ENCODE measurements at places on chromosomes 1 and 21.

- no peak for DNase-seq
Measured at GRCh38 chr1:172674831-172675613, 16.1 kb downstream of the FASLG start.

DNA sequence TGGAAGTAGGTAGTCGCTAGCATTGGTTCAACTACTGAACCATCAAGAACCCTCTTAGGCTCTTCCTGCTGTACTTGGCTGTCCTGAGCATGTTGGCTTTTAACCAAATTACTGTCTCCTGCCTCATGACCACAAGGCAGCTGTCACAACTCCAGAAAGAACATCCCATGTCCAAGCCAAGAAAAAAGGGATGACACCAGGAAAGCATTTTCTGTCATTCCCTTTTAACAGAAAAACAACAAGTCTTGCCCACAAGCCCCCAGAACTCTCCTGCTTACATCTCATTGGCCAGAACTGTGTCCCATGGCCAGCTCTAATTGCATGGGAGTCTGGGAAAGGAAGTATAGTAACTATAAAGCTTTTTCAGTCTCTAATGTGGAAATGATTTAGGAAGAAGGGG lies 2.4 kb upstream of the RNU5D-1 start:
- DNase-seq, result no peak

- no peak for DNase-seq
Measured at GRCh38 chr1:231818337-231818736, 191.7 kb downstream of the DISC1 start.

- no peak for DNase-seq
Measured at GRCh38 chr1:27348861-27349783, 7.3 kb downstream of the SYTL1 start.

- peak; percentile 90 for DNase-seq
Measured at GRCh38 chr1:26169669-26170471, at the start of gene ZNF593. ZNF593 (plus strand) TSS chr1:26169908; CDS start chr1:26169984, 76 bp downstream.

- no peak for DNase-seq
Measured at GRCh38 chr1:76083189-76083588, 8.6 kb downstream of the ST6GALNAC3 start.

DNA sequence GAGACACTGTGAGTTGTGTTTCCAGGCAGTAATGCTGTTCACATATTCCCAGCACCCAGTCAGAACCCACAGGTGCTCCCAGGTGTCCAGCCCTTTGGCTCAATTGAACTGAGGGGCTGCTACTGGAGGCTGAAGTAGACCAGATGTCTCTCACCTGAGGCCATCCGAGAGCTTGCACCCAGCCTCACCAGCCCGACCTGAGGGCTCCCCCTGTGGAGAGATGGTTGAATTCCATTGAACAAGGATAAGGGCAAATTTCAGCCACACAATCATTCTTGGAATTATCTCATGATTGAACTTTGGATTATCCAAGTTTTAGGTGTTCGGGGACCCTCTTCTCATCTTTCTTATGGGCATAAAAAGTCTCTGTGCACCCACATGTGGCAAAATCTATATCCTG lies 52.1 kb downstream of the OBSCN start:
- DNase-seq, result no peak

GRCh38 chr1:232705815-232706575 lies 76.1 kb upstream of the SIPA1L2 start:
- no peak for DNase-seq

DNA sequence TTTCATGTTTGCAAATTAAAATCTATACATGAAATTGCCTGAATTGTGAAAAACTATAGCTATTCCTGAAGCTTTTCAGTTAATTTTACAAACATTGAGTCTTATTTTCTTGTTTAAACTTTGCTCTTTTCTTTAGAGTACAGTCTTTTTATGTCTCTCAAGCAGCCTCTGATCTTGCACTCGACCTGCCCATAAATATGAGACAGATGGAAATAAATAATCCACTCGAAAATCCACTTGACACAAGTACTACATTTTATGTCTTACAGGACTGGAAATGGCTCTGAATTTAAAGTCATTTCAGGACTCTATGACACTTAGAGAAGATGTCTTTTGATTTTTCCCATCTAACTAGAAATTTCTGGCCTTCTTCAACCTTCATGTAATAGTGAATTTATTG lies 283.8 kb downstream of the USP25 start:
- no peak for DNase-seq

GRCh38 chr1:905071-905749 lies 18.5 kb upstream of the SAMD11 start:
- DNase-seq, result peak; percentile 36

- DNase-seq, result no peak
Measured at GRCh38 chr1:209527372-209527771, 56.1 kb upstream of the CAMK1G start.

DNA sequence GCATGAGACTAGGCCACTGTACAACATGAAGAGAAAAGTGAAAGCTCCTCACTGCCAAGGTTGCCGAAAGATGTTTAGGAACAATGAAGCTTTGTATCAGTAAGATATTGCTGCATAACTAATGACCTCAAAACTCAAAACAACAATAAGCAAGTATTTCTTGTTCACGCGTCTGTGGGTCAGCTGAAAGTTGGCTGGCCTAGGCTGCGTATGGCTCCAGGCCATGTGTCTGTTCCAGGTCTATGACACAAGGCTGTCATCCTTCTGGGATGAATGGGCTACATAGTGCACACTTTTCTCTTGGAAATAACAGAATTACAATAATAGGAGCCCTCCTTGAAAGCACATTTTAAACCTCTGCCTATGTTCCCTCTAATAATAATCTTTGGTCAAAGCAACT lies 515.9 kb downstream of the PLPP3 start:
- no peak for DNase-seq

- DNase-seq, result no peak
Measured at GRCh38 chr1:45410850-45411509, 70.7 kb upstream of the MUTYH start.

- no peak for DNase-seq
Measured at GRCh38 chr1:35324486-35324885, 56.0 kb downstream of the ZMYM4 start.

GRCh38 chr1:9909234-9910046 lies 629 bp downstream of the CTNNBIP1 start:
- DNase-seq, result peak; percentile 52
